ENCODE measurements at places on chromosomes 3 and 15.

GRCh38 chr15:70379938-70380883, 282.5 kb upstream of the TLE3 start:
- no peak for DNase-seq

- no peak for DNase-seq
These were observed 186.6 kb downstream of the TIGIT start for GRCh38 chr3:114480442-114480841.

DNA sequence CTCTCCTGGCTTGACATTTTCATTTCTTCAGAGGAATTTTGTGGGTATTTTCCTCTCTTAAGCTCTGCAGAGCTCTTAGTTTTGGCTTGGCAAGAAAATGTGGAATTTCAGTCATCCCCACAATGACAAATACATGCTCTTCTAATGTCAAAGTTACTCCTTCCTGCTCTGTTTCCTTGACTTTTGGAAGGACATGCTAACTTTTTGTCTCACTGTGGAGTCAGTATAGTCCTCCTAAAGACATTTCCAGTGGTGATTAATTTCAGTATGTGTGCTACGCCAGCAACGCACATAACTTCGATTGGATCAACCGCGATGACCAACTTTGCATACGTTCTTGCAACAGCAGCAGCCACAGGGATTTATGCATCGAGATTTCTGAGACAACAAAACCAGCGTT, 13.3 kb downstream of the EBLN2 start:
- DNase-seq, result no peak

DNA sequence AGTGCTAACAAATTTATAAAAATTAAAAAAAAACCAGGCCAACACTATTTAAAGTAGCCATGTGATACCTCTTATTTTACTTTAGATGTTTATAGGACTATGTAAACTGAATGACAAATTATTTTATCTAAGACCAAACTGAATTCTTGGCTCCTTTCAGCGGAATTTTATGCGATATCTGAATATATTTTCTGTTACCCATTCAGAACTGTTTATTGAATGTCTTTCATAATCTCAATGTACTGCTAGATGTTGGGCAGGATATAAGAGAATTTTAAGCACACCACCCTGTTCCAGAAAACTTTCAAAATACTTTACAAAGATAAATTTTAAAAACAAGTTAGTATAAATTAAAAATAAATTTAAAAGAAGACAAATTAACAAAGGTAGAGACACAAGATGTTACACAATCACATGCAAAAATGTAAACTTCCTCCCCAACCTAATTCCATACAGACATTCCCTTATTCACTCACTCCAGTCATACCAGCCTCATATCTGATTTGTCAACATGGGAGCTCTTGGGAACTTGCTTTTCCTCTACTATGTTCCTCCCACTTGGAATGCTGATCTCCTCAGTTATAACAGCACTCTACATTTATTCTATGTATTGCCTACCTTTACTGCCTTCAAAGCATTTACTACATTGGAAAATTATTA, 154.6 kb upstream of the MBNL1 start:
- no peak for DNase-seq

- DNase-seq, result no peak
These were observed 75.9 kb downstream of the FLNB start for GRCh38 chr3:58084166-58084565.

DNA sequence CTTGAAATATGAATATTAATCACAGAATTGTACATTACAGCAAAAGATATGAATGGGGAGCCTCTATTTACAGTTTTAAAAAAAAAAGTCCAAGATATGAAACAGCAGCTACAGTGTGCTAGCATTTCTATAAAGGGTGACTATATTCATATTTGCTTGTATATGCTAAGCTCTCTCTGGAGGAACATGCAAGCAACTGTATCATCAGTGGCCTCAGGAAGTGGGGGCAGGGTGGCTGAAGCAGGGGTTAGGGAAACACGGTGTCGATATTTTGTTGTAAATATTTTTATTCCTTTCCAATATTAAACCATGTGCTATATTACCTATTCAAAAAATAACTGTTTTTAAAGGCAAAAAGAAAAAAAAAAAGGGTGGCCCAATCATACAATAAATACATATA, 2.3 kb downstream of the UACA start:
- no peak for DNase-seq

GRCh38 chr3:53970661-53971060, 79.0 kb upstream of the SELENOK start:
- DNase-seq, result no peak

DNA sequence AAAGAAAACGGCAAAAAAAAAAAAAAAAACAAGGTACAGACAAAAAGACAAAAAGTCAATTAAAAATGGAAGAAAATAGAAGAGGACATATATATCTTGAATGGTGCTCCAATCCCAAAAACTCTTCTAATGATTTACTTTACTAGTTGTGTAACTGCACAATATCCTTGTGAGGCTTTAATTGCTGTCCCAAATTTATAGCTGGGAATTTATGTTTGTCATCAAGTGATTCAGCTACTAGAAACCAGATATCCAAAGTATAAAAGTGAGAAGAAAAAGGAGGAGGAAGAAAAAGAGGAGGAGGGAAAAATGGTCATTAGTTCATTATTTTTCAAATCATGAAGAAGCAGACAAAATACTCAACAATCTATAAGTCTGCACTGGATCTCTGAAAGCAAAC, 150.8 kb upstream of the ARPP21 start:
- no peak for DNase-seq

DNA sequence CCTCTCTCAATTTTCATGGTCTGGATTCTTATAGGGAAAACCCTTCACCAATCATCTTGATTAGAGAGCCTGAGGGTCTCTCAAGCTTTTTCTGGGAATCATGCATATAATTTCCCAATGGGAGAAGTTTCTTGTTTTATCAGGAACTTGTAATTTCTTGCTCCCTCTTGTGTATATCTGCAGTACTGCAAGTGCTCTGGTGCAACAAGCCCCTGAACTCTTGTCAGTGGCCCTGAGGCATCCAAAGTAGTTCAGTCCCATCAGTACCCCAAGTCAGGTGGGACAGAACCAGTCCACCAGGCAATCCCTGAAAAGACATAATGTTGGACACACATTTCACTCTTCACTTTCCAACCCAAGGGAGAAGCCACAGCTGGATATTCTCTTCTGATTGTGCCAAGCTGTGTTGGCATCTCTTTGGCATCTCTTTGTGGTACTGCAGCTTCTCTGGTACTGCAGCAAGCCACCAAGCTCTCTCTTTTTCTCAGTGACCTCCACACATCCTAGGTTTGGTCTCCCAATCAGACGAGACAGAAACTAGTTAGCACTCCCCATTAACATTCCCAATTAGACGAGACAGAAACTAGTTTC, 214.5 kb downstream of the ZIC4 start:
- no peak for DNase-seq

- DNase-seq, result no peak
These were observed 47.5 kb upstream of the TM4SF1 start for GRCh38 chr3:149424918-149425317.

DNA sequence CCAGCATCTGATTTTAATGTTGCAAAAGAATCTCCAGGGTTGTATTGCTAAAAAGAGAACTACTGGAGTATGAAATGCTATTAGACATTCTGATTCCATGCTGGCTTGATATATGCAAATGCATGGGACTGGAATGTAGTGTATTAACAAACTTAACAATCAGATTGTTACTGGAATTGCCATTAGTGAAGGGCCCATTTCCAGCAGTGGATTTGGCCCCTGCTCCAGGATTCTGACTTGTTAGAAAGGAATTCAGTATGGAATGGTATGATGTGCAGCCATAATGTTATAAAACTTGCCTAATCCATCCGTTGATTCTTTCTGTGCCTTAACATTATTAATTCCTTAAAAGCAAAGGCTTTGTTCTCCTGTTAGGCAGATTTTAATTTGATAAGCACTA, 7.9 kb downstream of the ARRDC4 start:
- DNase-seq, result no peak

- no peak for DNase-seq
These were observed 817.0 kb downstream of the TUSC7 start for GRCh38 chr3:117526470-117527079.

DNA sequence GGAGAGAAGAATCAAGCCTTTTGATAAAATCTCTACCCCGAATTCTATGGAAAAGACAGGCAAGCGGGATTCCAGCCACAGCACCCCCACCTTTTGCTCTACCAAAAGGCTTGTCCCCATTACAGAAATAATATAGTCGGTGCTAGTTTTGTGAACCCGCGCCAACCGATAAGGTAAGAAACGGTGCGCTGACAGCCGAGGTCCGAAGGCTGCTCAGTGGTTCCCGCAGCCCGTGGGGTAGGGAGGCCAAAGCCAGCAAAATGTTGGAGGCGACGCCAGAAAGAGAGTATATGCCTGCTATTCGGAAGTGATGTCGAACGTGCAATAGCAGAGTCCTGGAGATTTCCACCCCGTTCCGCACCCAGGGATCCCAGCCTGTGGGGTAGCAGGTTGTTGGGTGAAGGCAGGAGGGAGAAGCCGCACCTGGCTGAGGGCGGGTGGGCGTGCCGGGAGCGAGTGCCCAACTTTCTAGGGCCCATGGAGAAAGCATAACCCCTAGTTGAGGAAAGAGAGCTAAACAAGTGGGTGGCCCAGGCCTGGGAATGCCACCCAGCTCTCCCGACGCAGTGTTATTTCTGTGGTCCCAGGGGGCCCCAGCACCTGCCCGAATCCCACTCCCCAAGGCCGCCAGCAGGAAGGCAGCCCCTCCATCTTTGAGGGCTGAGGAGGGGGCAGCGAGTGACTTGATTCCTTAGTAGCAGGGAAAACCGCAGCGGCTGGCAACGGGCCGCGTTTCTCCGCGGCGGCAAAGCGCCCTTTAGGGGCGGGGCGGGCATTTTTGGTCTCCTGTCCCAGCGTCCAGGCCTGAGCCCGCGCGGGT, 7.9 kb upstream of the SOX2 start:
- no peak for DNase-seq

- no peak for DNase-seq
These were observed 286.6 kb downstream of the PTPRG start for GRCh38 chr3:61847784-61848462.

DNA sequence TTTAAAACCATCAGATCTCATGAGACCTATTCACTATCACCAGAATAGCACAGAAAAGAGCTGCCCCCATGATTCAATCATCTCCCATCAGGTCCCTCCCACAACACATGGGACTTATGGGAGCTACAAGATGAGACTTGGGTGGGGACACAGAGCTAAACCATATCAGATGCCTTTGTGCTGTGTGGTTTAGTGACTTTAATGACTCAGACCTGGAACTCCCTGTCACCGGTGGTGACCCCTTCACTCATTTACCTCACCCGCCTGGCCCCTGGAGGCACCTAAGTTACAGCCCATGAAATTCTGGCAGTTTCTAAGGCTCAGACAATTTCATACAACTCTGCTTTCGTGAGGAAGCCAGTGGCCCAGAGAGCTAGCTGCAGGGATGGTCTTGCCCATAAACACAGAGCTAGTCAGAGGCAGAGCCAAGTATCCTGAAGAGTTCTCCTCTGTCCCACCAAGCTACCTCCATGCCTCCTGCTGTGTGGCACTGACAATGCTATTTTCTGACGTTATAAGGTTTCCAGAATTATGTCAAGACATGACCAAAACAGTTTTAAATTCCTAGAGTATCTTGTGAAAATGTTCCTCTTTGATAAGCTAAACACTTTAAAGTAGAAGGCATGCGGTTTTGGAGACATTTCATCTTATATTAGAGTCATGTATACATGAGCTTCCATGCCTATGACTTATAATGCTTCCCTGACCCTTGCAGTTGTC, 231.1 kb upstream of the IL12A start:
- no peak for DNase-seq

GRCh38 chr3:158486200-158486599, 84.8 kb upstream of the MLF1 start:
- no peak for DNase-seq

- DNase-seq, result no peak
These were observed 808.7 kb downstream of the GRM7 start for GRCh38 chr3:7669641-7670040.

- no peak for DNase-seq
These were observed 184.1 kb downstream of the ADAMTSL3 start for GRCh38 chr15:83837945-83838571.

- no peak for DNase-seq
These were observed 7.5 kb downstream of the SOX2 start for GRCh38 chr3:181718987-181719911.

DNA sequence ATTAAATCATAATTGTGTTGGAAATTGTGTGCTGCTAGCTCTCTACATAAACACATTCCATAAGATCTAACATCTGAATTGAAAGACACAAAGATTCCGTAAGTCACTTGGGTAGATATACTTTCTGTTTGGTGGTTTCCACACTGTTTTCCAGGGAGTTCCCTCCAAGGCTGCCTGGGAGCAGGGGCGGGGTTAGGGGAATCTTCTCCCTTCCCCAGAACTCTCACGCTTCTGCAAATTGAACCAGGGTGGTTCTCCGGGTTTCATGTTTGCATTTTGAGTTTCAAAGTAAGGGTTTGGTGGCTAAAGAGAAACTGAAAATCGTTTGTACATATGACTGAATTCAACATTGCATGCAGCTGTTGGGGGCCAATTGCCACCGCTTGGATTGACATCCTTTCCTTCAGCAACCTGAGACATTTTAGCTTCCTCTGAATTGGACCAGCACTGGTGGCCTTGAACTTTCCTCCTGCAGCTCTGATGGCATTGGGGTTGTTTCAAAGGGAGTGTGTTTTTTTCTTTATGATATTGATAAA, 192.7 kb upstream of the FEZF2 start:
- DNase-seq, result no peak

GRCh38 chr15:26879706-26880105, 12.8 kb downstream of the GABRA5 start:
- no peak for DNase-seq

- no peak for DNase-seq
These were observed 25.1 kb downstream of the SHISA5 start for GRCh38 chr3:48478626-48479555.

- DNase-seq, result no peak
These were observed 645.6 kb upstream of the CBLB start for GRCh38 chr3:106514431-106514830.

- DNase-seq, result no peak
These were observed 42.9 kb upstream of the ZNF710 start for GRCh38 chr15:89958107-89958805.

DNA sequence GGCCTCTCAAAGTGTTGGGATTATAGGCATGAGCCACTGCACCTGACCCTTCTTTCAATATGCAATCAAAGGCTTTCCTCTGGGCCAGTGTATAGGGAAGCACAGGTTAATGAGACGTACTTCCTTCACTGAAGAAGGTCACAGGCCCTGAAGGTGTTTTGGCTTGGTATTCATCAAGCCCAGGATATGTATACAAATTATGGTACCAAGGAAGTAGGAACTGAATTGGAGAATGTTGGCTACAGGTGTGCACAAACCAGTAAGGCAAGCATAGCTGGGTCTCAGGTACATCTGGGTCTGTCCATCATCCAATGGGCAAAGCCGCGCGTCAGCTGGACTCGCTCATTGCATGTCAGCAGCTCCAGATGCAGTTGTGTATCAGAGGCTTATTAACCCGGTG, 237.9 kb downstream of the ADAMTS17 start:
- DNase-seq, result no peak

GRCh38 chr15:69853544-69853951, 244.2 kb downstream of the TLE3 start:
- DNase-seq, result no peak

Measured in stimulated activated CD4-positive, alpha-beta T cell treated with anti-CD3 and anti-CD28 coated beads, TNF-alpha, amount 100 ng/mL, for 4 hours (primary cell).